Progenitor cell of endocrine pancreas (in vitro differentiated cells): ENCODE measurements at places on chromosomes 16 and 17. TPM values are rescaled to one million over a fixed set of nuclear protein-coding genes. Genes with fewer than 3 reads are reported as not detected.

GRCh38 chr16:54974367-54974766, 43.7 kb downstream of the IRX5 start:
- no peak overlapping the region for H3K4me3 ChIP-seq
- DNase-seq: no peak
- no peaks in the 10 kb centered on the region for H3K36me3 ChIP-seq
- H3K27ac ChIP-seq: no peak overlapping the region
- H3K4me1 ChIP-seq: no peaks in the 10 kb centered on the region

DNA sequence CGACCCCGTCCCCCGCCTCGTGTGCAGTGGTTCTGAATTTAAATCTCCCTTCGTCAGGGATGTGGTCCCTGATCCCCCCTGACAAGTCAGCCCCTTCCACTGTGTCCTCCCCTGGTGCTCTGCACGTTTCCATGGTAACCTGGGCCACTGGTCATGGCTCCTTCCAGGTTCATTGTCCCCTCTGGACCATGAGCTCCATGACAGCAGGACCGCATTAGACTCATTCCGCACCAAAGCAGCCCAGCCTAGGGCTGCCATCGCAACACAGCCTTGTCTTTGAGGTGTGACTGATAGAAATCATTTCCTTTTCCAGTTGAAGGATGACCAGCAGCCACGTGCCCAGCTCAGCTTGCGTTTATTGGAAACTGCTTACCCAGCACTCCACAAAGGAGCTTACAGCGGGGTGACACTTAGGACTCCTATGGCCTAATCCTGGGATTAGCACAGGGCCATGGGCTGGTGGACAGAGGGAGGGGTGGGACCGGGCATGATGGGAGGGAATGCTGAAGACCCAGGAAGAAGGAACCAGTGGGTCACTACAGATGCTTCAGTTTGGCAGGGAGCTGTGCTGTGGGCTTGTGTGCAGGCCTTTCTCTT, 7.6 kb downstream of the RCVRN start:
- H3K4me1 ChIP-seq: no peaks in the 10 kb centered on the region
- DNase-seq: no peak
- no peak overlapping the region for H3K4me3 ChIP-seq
- no peak overlapping the region for H3K27ac ChIP-seq
- peaks cover 40% of the 10 kb centered on the region for H3K27me3 ChIP-seq

DNA sequence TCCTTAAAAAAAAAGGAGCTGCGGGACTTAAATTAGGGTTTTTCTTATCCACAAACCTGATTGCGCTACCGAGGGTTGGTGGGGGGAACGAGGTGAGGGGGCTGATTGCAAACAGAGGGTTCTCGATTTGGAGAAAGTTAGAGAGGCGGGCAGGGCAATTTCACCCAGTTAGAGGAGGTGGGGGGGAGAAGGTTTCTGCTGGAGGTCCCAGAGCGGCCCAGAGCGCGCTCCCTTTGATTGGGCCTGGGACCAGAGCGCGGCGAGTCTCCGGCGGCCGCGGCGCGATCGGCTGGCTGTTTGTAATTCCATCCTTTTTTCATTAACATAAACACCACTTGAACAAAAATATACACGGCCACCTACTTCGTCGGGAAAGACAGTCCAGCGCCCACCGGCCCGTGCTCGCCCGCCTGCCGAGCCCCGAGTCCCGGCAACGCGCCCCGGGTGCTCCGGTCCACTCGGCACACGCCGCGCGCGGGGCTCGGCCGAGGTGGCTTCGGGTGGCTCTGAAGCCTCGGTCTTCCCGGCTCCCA, 13.3 kb upstream of the FOXF1 start:
- H3K36me3 ChIP-seq: no peaks in the 10 kb centered on the region
- no peak overlapping the region for H3K27ac ChIP-seq
- peaks cover 3% of the 10 kb centered on the region for H3K4me1 ChIP-seq
- H3K4me3 ChIP-seq: no peak overlapping the region
- DNase-seq: no peak
- peaks cover 91% of the 10 kb centered on the region for H3K27me3 ChIP-seq

Gene COQ9
- 70.2 and 74.5 TPM in 2 replicates for total RNA-seq

Gene TBC1D3
- total RNA-seq: not detected in 2 replicates

Gene ATF7IP2
- total RNA-seq: 80.7 and 83.0 TPM in 2 replicates

Gene MAF
- total RNA-seq: 15.5 and 17.3 TPM in 2 replicates

GRCh38 chr17:71975331-71975801, 145.5 kb upstream of the SOX9 start:
- peaks cover 13% of the 10 kb centered on the region for H3K27me3 ChIP-seq
- H3K27ac ChIP-seq: no peak overlapping the region
- H3K4me1 ChIP-seq: no peaks in the 10 kb centered on the region
- H3K36me3 ChIP-seq: no peaks in the 10 kb centered on the region

GRCh38 chr16:25027781-25028180, 12.6 kb upstream of the ARHGAP17 start:
- no peak for DNase-seq
- H3K4me3 ChIP-seq: no peak overlapping the region
- no peaks in the 10 kb centered on the region for H3K36me3 ChIP-seq

DNA sequence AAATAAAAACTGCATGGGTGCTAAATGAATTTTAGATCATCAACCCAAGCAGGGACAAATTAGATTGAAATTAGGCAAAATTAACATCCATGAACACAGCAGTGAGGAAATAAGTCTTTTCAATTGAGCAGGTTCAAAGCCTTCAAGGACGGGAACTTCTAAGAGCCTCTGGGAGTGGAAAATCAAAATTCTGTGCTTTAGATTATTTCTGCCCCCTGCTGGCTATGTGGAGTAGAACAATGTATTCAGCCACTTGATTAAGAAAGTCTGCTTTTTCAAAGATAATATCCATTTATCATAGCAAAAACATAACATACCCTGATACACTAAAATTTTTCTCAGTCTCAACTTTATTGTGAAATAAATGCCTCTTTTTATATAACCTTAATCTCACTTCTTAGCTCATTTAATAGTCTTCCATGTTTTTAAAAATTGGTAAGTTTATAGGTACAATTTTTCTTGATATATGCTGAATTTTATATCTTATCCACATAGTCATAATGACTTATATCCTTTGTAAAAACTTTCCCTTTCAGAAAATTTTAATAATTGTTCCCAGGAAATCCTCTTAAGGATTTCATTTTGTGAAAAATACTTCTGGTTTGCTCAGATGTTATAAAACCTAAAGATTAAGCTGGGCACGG, 28.1 kb upstream of the NOL11 start:
- H3K36me3 ChIP-seq: peaks cover 16% of the 10 kb centered on the region
- H3K4me3 ChIP-seq: no peak overlapping the region
- H3K4me1 ChIP-seq: no peaks in the 10 kb centered on the region
- H3K27me3 ChIP-seq: no peaks in the 10 kb centered on the region

DNA sequence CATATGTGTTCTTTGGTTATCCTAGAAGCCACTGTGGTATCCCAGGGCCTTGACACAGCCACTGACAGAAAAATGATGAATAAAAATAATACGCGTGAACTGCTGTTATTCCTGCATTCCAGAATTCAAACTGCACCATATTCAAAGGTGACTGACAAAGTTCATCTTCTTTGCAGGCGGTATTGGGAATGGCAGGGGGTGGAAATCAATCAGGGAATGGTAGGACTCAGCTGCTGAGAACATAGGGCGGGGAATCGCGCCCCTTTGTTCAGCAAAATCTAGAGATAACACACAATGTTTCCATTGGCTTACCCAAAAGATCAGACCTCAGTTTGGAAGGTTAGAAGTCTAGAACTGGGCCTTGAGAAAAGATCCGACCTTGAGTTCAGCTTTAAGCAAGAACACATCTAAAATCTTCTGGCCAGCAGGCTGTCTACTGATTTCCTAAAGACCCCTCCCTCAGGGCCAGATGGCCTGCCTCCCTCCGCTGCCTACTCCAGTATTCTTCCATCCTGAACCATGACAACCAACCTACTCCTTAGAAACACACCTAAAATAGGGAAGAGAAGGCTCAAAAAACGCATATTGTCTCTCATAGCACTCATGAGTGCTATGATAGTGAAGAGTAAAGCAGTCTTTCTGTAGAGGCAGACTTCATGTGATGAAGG, 34.1 kb downstream of the CDK5R1 start:
- H3K27ac ChIP-seq: no peak overlapping the region
- no peaks in the 10 kb centered on the region for H3K27me3 ChIP-seq
- DNase-seq: no peak
- H3K4me3 ChIP-seq: peak overlapping the region; percentile 72

- H3K4me1 ChIP-seq: peaks cover 2% of the 10 kb centered on the region
- no peak for DNase-seq
- H3K36me3 ChIP-seq: no peaks in the 10 kb centered on the region
- no peak overlapping the region for H3K4me3 ChIP-seq
- no peak overlapping the region for H3K27ac ChIP-seq
These were observed 307.6 kb downstream of the ZFHX3 start for GRCh38 chr16:72740347-72740746.

- H3K4me3 ChIP-seq: no peak overlapping the region
- H3K27ac ChIP-seq: no peak overlapping the region
- H3K27me3 ChIP-seq: peaks cover 24% of the 10 kb centered on the region
- no peaks in the 10 kb centered on the region for H3K36me3 ChIP-seq
These were observed 100.4 kb downstream of the METRNL start for GRCh38 chr17:83179811-83180210.

- H3K27me3 ChIP-seq: no peaks in the 10 kb centered on the region
- H3K36me3 ChIP-seq: no peaks in the 10 kb centered on the region
- no peak overlapping the region for H3K4me3 ChIP-seq
- no peak for DNase-seq
- H3K27ac ChIP-seq: no peak overlapping the region
- H3K4me1 ChIP-seq: peaks cover 14% of the 10 kb centered on the region
These were observed 57.9 kb upstream of the MAF start for GRCh38 chr16:79658301-79659033.

GRCh38 chr16:67504031-67505021, 21.0 kb upstream of the AGRP start:
- H3K27ac ChIP-seq: no peak overlapping the region
- no peaks in the 10 kb centered on the region for H3K4me1 ChIP-seq
- DNase-seq: no peak
- peaks cover 18% of the 10 kb centered on the region for H3K27me3 ChIP-seq
- peaks cover 4% of the 10 kb centered on the region for H3K36me3 ChIP-seq

GRCh38 chr16:84266451-84266850, 26.6 kb upstream of the KCNG4 start:
- no peak overlapping the region for H3K27ac ChIP-seq
- H3K4me3 ChIP-seq: peak overlapping the region; percentile 31
- peaks cover 19% of the 10 kb centered on the region for H3K27me3 ChIP-seq
- no peaks in the 10 kb centered on the region for H3K36me3 ChIP-seq
- peaks cover 3% of the 10 kb centered on the region for H3K4me1 ChIP-seq
- no peak for DNase-seq

GRCh38 chr16:3979518-3979917, 99.0 kb upstream of the CREBBP start:
- H3K4me3 ChIP-seq: no peak overlapping the region
- peaks cover 1% of the 10 kb centered on the region for H3K4me1 ChIP-seq
- peaks cover 2% of the 10 kb centered on the region for H3K36me3 ChIP-seq
- H3K27ac ChIP-seq: no peak overlapping the region
- DNase-seq: no peak

- peaks cover 3% of the 10 kb centered on the region for H3K36me3 ChIP-seq
- H3K27me3 ChIP-seq: peaks cover 12% of the 10 kb centered on the region
- H3K4me1 ChIP-seq: peaks cover 2% of the 10 kb centered on the region
- no peak overlapping the region for H3K27ac ChIP-seq
- DNase-seq: no peak
These were observed 10.8 kb downstream of the IGFBP4 start for GRCh38 chr17:40453881-40454612.

DNA sequence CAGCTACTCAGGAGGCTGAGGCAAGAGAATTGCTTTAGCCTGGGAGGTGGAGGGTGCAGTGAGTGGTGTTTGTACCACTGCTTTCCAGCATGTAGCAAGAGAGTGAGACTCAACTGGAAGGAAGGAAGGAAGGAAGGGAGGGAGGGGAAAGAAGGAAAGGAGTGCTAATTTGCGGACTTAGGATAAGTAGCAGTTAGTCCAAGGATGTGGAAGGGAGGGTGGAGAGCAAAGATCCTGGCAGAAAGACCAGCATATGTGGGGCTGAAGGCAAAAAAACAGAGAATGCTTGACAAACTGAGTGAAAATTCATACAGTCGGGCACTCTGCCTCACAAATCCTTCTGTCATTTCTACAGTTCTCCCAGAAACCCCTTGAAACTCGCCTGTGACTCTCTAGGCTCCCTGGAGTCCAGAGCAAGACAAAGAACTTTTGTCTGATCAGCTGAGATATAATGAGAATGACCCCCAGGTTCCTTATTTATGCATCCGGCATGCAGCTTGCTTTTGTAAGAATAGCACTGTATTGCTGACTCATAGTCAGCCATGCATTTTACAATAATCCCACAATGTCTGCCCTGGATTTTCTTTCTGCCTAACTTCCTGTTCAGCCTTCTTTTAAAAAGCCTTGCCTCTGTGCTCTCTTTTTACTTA, 31.5 kb downstream of the CDK5RAP3 start:
- no peaks in the 10 kb centered on the region for H3K36me3 ChIP-seq
- H3K4me3 ChIP-seq: no peak overlapping the region
- peak overlapping the region; percentile 78 for H3K27ac ChIP-seq
- H3K27me3 ChIP-seq: peaks cover 6% of the 10 kb centered on the region

Gene SULT1A4
- total RNA-seq: 3.3 and 3.7 TPM in 2 replicates

DNA sequence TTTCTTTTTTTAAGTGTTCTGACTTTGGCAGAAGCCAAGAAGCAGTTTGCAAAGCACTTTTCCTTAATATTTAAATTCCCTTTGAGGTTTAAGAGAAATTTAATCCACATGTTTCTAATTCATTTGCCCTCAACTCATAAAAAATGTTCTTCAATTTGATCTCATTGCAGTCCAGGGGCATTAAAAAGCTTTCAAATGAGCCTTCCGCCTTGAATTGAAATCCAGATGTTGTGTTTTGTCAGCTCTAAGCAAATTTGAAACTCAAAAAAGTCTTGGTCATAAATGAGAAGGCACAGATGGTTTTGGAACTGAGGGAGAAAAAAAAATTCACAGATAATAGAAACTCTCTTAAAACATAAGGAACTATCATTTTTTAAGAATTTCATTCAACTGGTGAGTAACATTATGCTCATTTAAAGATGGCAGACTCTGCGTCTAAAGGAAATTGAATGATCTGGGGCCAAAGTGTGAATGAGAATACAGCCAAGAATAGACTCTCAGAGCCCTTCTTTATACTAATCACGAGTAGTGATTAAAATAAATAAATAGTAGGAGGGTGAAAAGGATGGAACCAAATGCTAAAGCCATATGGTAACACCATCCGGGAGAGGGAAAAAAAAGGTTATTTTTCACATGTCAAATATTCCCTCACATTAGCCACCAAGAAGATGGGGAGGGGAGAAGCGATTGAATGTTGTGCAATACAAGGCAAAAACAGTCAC, 1304.7 kb downstream of the CDH8 start:
- no peaks in the 10 kb centered on the region for H3K27me3 ChIP-seq
- no peak overlapping the region for H3K27ac ChIP-seq
- H3K4me1 ChIP-seq: no peaks in the 10 kb centered on the region
- no peak overlapping the region for H3K4me3 ChIP-seq

Gene OGFOD3
- 31.3 and 31.4 TPM in 2 replicates for total RNA-seq

Gene DNASE1L2
- 1.7 and 2.1 TPM in 2 replicates for total RNA-seq
